ENCODE measurements at places on chromosomes 13 and 19. TPM values are rescaled to one million over a fixed set of nuclear protein-coding genes. Genes with fewer than 3 reads are reported as not detected.
A peak's percentile ranks its signal among the peaks of the same experiment; 100 is the strongest.

- no peak for DNase-seq
Observed at GRCh38 chr19:18086590-18087138, at the start of gene IL12RB1. IL12RB1 (minus strand) TSS chr19:18086934; CDS start chr19:18086823, 111 bp downstream.

DNA sequence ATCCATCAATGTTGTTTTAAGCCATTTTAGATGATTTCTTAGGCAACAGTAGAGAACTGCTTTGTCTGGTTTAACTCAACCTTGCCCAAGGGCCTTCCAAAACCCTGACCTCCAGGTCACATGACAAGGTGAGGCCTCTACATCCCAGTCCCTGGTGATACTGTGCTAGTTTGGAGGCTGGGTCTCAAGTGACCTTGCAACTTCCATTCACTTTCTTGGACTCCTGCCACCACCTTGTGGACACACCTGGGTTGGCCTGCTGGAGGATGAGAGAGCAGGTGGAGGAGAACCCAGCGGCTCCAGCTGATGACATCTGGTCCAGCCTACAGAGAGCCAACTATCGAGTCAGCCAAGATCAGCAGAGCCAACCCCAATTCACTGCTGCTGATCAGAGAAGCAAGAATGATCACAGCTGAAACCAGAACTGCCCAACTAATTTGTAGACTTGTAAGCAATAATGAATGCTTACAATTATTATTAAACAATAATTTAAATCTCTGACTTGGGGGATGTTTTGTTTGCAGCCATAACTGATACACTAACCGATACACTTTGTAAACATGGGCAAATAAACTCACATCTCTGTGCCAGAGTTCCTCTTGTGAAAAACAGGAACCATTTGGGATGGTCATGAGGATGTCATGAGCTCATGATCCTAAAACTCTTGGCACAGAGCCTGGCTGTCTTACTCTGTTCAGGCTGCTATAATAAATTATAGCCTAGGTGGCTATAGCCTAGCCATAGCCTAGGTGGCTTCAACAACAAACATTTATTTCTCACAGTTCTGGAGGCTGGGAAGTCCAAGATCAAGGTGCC, 11.5 kb downstream of the FAM187B start:
- DNase-seq: no peak

DNA sequence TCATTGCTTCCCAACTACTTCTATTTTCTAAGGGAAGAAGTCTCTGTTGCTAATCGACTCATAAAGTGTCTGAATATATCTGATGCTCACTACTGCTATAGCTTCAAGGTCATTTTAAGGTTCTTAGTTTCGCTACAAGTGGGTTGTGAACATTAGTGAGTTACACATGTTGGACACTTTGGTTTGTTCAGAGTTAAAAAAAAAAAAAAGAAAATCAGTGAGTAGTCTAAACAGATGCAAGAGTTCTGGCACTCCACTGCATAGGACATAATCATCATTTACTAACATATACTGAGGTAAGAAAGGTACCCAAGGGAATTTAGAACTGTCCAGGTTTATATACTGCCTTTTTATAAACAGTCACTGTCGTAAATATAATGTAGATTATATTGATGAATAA, 108.8 kb downstream of the KLF12 start:
- no peak for DNase-seq

GRCh38 chr13:100349594-100349993, 239.0 kb downstream of the GGACT start:
- DNase-seq: no peak

DNA sequence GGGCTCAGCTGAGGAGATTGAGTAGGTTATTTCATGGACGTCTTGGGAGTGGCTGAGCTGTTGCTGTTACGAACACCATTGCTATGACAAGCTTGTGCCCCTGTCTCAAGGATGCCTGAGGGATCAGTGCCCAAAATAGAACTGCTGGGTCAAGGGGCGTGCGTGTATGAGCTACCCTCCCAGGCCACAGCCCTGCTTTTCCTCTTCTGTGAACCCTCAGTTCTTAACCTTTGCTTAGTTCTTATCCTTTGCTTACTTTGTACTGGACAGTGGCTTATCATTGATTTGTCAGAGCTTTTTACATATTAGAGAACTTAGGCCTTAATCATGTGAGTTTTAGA, 9.0 kb downstream of the ARHGAP45 start:
- DNase-seq: no peak

- DNase-seq: no peak
Observed at GRCh38 chr19:47503130-47503825, 11.6 kb downstream of the NAPA start.

GRCh38 chr13:64993514-64994164, 2236.5 kb downstream of the PCDH9 start:
- DNase-seq: no peak

- no peak for DNase-seq
Observed at GRCh38 chr13:43983373-43983772, 103.7 kb downstream of the LACC1 start.

GRCh38 chr19:17035842-17036424, 9.3 kb upstream of the CPAMD8 start:
- DNase-seq: peak; percentile 12

DNA sequence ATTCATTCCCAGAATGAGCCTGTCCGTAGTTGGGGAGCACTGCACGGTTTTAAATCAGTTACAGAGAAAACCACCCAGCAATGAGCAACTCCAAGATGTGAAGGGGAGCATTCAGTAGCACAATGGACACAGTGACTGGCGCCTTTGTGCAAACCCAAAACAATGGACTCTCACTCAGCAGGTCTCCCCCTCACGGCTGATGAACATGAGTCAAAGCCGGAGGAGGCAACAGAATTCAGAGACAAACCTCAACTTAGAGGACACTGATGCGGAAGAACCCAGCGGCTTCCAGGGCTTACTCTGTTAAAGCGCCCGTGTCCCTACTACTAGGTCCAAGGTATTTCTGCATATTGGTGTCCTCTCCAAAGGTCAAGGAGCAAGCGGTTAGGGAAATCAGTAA, 17.7 kb downstream of the PLEKHF1 start:
- DNase-seq: peak; percentile 49

DNA sequence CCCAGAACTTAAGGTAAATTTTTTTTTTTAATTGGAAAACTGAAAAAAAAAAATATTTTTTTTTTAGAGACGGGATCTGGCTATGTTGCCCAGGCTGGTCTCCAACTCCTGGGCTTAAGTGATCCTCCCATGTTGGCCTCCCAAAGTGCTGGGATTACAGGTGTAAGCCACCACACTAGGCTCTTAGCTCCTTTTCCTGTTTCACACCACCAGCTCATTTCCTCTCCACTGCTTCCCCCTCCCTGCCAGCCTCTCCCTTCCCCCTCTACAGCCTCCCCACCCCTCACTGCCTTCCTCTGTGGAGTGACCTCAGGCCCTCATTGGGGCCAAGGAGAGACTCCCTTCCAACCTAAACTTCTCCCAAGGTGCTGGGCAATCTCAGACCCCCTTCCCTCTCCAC, 4.2 kb upstream of the GIPR start:
- DNase-seq: no peak

DNA sequence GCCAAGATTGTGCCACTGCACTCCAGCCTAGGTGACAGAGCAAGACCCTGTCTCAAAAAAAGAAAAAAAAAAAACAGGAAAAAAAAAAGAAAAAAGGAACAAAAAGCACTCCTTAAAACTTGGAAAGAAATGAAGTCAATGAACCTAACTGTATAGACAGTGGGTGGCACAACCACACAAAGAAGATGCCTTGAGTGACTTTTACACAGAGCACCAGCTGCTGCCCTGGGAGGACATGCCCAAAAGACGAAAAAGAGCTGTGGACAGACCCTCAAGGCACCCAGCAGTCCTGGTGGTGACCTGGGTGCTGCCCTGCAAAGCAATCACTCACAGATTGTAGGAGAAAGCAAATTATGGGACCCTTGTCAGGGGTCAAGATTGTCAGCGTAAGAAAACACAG, 5.9 kb upstream of the LAMP1 start:
- no peak for DNase-seq

GRCh38 chr19:3162418-3163229, 15.9 kb upstream of the S1PR4 start:
- peak; percentile 56 for DNase-seq

CEACAM8 gene
- not detected for total RNA-seq

ADGRE2 gene
- not detected for total RNA-seq

CYP4F11 gene
- not detected for total RNA-seq

ZNF610 gene
- total RNA-seq: 2.8 TPM

CYP4F22 gene
- not detected for total RNA-seq

ATP4A gene
- not detected for total RNA-seq

STOML3 gene
- total RNA-seq: not detected

SLITRK6 gene
- total RNA-seq: not detected

MZT1 gene
- 27.2 TPM for total RNA-seq

CD209 gene
- total RNA-seq: not detected

ZNF665 gene
- 3.9 TPM for total RNA-seq
